ENCODE measurements at places on chromosomes 16 and 17.

DNA sequence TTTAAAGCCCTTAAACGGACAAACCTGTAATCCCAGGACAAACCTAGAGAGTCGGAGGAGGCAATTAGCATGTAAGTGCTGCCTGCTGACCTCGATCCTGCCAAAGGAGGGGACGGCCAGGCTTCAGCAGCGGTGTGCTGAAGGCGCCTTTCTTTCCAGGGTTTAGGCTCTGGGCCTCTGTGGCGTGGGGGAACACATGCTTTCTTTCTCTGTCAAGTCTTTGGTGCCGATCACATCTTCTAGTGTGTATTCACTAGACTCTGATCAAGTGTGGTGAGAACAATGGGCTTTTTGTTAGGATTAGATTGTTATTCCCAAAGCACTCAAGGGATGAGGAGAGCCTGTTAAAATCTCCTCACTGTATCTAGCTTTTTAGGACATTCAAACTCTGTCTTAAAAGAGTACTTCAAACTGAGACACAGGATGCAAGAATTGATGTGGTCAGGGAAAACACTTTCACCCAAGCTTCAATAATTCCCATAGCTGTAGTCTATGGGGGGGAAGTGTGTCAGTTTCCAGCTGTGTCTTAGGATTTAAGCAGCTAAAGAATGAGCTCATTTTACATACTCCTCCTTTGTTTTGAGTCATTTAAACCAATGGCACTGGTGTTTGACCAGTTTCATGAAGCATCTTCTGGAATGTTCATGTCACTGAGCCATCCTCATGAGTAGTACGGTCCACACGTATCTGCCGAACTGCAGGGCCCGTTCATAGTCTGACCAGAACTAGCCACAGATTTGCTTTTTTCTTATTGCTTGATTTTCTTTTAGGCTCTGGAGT lies 51.2 kb downstream of the RPA1 start:
- DNase-seq, result no peak

DNA sequence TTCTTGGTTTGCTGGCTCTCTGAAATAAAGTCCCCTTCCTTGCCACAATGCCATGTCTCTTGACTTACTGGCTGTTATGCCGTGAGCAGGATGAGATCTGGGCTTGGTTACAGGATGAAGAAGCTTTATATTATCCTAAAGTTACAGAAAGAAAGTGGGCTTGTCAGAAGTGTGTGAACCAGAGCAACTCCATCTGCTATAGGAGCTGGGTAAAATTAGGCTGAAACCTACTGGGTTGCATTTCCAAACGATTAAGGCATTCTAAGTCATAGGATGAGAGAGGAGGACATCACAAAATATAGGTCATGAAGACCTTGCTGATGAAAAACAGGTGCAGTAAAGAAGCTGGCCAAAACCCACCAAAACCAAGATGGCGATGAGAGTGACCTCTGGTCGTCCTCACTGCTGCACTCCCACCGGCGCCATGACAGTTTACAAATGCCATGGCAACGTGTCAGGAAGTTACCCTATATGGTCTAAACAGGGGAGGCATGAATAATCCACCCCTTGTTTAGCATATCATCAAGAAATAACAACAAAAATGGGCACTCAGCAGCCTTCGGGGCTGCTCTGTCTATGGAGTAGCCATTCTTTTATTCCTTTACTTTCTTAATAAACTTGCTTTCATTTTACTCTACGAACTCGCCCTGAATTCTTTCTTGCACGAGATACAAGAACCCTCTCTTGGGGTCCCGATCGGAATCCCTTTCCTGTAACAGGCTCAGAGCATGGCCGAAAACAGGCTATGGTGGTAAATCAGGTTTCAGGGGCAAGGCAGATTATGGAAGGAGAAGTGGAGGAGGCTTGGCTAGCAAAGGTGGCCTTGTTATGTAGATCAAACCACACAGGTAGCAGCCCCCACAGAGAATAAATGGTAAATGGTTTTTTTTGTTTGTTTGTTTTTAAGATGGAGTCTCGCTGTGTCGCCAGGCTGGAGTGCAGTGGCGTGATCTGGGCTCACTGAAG lies 81.3 kb upstream of the C16orf82 start:
- DNase-seq, result no peak

DNA sequence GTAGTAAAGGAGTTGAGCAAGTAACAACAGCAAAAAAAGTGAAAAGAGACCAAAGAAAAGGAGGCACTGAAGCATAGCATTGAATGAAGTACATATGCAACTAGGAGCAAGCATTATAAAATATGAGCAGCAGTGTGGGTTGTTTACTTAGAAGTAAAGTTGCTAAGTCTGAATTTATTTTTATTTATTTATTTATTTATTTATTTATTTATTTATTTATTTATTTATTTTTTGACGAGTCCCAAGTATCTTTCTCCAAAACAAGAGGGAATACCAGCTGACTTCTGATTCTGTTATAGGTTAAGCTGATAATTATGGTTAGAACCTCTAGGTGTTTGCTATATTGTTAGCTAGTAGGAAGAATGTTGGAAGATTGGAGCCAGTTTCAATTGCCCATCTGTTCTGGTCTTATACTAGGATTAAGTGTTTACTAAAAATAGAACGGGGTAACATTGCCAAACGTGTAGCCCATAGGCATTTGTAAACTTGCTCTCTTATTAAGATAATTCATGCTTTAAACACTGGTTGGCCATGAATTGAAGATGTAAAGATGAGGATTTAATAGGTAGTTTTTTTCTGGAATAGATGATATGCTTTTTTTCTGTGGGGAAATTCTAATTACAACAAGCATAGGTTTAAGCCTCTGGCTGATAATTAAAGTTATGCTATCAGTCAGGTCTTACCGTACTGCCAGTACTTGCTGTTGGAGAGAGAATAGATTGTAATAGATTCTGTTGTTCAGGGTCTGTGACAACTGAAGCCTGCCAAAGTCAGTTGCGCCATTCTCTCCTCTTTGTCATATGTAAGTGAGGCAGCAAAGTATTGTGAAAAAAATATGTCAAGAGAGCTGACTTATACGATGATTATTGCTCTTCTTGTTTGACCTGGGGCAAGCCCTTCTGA lies 66.7 kb downstream of the PPM1E start:
- DNase-seq, result no peak

GRCh38 chr17:7747635-7748071 lies 30.1 kb downstream of the DNAH2 start:
- no peak for DNase-seq

DNA sequence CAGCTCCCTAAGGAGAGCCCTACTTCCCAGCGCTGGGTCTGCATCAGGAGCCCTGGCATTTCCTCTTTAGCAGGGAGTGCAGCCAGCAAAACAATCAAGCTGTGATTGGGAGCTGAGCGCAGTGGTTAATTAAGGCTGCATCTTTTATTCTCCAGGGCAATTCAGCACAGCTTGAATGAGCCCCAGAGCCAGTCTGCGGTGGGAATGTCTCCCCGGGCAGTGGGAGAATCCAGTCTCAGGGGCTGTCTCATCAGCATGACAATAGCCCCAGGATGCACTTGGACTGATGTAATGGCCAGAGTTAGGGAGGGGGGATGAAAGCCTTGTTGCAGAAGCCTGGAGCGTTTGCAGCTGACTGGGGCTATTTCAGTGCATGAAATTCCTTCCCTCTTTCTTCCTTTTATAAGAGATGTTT lies 292.6 kb upstream of the SOX9 start:
- no peak for DNase-seq

DNA sequence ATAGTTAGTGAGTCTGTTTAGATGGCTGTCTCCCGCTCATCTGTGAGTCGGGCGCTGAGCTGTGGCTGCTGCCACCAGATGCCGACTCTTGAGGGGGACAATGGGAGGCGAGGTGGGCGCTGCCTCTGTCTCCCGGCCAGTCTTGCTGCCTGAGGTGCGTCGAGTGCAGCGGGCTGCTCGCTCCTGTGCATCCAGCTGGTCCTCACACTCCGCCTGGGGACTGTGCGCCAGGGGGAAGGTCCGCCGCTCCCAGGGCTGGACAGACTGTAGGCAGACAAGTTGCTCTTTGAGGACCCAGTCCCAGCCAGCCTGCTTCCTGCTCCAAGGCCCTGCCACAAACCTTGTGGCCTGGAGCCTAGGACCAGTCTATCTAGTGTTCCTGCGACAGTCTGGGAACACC lies 32.4 kb downstream of the STH start:
- no peak for DNase-seq

DNA sequence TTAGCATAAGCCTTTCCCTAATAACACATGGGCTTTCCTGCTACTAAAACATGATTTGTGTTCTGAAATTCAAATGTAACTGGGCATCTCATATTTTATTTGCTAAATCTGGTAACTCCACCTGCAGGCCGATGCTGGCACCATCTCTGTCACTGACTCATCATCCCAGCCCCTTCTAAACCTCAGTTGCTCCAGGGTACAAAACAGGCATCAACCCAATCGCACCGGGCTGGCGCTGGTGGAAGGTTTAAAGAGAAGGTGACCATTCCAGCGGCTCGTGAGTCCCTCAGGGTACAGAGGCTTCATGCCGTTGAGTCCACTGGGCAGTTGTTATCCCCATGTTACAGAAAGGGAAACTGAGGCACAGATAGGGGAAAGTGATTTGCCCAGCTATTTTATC lies 27.1 kb downstream of the PPL start:
- DNase-seq, result no peak

DNA sequence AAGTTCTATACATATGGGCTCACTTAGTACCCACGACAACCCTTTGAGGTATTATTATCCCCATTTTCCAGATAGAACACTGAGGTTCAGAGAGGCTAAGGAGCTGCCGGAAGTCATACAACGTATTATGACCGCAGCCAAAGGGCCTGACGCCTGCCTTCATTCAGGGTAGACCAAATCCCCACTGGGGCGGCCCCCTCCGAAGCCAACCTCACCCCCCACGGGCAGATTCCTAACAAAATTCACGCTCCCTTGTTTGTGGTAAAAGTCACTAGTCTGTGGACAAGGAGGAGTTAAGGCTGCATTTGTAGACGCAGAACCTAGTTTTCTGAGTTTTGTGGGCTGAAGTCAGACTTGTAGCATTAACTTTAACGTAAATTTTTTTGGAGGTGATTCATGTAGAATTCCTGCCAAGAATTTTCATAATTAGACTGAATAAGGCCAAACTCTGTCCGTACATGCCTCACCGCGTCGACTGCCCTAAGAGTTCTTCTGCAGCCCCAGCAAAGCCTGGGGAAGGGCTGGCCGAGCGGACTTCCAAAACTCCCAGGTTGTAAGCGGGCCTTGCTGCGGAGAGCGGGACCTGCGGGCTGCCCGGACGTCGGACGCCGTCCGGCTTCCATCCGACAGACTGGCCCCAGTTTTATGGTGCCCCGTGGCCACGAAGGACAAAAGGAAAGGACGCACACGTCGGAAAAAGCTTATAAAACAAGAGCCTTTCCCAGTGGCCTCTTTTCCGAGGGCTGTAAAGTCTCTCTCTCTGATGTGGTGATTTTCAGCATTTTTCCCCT lies 75.7 kb downstream of the NXN start:
- DNase-seq, result no peak

DNA sequence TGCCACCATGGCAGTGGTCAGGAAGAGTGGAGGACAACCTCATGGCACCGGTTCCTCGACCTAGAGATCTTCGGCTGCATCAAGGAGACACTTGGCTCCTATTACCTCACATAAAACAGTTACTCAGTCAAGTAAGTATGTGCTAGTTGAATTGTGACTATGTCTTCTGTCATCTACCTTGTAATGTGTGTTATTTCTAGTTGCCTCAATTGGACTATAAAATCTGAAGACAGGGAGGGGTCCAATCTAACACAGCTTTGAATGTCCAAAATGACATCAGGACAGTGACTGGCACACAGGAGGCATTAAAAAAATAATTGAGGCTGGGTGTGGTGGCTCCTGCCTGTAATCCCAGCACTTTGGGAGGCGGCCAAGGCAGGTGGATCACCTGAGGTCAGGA lies 17.2 kb downstream of the C16orf86 start:
- no peak for DNase-seq

DNA sequence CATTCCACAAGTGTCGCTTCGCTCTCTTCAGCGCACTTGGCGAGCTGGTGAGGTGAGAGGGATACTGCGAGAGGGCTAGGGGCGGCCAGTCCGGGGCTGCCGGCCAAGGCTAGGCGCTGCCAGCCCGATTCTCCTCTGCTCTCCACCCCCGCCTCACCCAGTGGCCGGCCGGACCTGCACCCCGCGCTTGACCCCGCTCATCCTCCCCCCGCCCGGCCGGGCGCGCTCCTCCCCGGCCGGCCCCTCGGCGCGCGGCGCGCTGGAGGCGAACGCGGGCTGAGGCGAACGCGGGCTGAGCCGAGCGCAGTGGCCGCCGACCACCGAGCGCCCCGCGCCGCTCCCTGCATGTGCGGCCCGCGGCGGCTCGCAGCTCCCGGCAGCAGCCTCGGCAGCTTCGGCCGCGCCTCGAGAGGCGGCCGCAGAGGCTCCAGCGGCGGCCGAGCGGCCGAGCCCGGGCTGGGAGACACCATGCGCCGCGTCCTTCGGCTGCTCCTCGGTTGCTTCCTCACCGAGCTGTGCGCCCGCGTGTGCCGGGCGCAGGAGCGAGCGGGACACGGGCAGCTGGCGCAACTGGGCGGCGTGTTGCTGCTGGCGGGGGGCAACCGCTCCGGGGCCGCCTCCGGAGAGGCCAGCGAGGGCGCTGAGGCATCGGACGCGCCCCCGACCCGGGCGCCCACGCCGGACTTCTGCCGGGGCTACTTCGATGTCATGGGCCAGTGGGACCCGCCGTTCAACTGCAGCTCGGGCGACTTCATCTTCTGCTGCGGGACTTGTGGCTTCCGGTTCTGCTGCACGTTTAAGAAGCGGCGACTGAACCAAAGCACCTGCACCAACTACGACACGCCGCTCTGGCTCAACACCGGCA lies at the start of gene SHISA9:
Gene SHISA9, plus strand, starts transcription at position 2 of the 865 bp plus-strand sequence.
- no peak for DNase-seq

- no peak for DNase-seq
Measured at GRCh38 chr17:2171702-2172076, 116.8 kb downstream of the HIC1 start.
